Fibroblast of villous mesenchyme (primary cell): ENCODE measurements at places on chromosomes 1 and 21. TPM values are rescaled to one million over a fixed set of nuclear protein-coding genes. Genes with fewer than 3 reads are reported as not detected.

GRCh38 chr1:182270731-182271130 is 120.9 kb downstream of the GLUL start:
- DNase-seq = peak; percentile 11

GRCh38 chr1:97128426-97128825 is 406.8 kb downstream of the PTBP2 start:
- DNase-seq = peak; percentile 27

- DNase-seq = no peak
These were observed 12.5 kb downstream of the NVL start for GRCh38 chr1:224317383-224318045.

- peak; percentile 58 for DNase-seq
These were observed 948 bp downstream of the PRUNE1 start for GRCh38 chr1:151009206-151009587.

- peak; percentile 34 for DNase-seq
These were observed 38.4 kb upstream of the RBM34 start for GRCh38 chr1:235199441-235199840.

GRCh38 chr21:33030633-33031032 is 4.9 kb downstream of the OLIG2 start:
- no peak for DNase-seq

The LAX1 gene
- total RNA-seq = under 0.01 TPM in 1 of 2 replicates, not detected in the other

The KRTAP7-1 gene
- not detected in 2 replicates for total RNA-seq

The ADGRL4 gene
- 1.9 and 4.7 TPM in 2 replicates for total RNA-seq
